Stomach (tissue), 19 donors: ENCODE measurements at places on chromosomes 7 and 10. TPM values are rescaled to one million over a fixed set of nuclear protein-coding genes. Genes with fewer than 3 reads are reported as not detected.

ADIRF gene
- total RNA-seq: 75.9 TPM

- H3K4me3 ChIP-seq: no peak overlapping the region
- DNase-seq: no peak
- no peak overlapping the region for H3K27ac ChIP-seq
Measured at GRCh38 chr7:95412075-95412474, 15.9 kb upstream of the PON3 start.

DNA sequence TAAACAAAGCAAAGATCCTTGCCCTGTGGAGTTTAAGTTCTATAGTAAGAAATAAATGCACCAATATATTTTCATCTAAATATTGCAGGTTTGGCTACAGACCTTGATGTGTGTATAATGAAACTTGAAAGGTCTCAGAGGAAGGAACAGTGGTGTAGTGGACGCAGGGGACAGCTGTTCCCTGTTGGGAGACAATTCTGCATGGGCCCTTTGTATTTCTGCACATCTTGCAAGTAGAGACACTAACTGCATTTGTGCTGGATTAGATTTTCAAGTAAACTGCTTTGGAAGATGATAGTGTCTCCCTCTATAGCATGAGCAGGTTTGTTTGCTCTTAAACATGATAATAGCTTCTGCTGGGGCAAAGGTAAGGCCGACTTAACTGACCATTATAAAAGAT, 57.5 kb upstream of the FAM133B start:
- no peak for DNase-seq
- no peak overlapping the region for H3K27ac ChIP-seq
- H3K27me3 ChIP-seq: no peaks in the 10 kb centered on the region
- H3K4me3 ChIP-seq: no peak overlapping the region

GRCh38 chr10:5291501-5292195, 73.1 kb upstream of the UCN3 start:
- no peaks in the 10 kb centered on the region for H3K36me3 ChIP-seq
- no peak overlapping the region for H3K4me3 ChIP-seq
- peak; percentile 59 for DNase-seq
- H3K4me1 ChIP-seq: peaks cover 5% of the 10 kb centered on the region
- peak overlapping the region; percentile 63 for H3K27ac ChIP-seq
- no peaks in the 10 kb centered on the region for H3K27me3 ChIP-seq

- H3K4me1 ChIP-seq: no peaks in the 10 kb centered on the region
- H3K27ac ChIP-seq: no peak overlapping the region
- DNase-seq: no peak
- H3K36me3 ChIP-seq: no peaks in the 10 kb centered on the region
Measured at GRCh38 chr7:28605427-28606085, 193.2 kb downstream of the CREB5 start.

DNA sequence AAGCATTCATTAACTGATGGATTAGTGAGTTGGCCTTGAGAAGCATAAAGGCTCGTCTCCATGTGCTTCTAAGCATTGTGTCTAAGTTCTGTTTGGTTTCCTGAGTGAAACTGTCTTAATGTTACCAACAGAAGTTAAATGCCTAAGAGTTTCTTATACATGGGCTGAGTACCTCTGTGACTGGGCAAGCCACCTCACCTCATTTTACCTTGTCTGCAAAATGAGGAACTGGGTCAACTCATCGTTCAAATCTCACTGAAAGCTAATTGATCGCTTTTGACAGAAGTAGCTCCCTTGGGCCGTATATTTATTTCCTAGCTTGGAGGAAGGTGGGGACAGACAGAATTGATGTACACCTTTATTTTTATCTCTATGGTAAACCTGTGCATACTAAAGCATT, 88.9 kb downstream of the TCF7L2 start:
- H3K36me3 ChIP-seq: peaks cover 14% of the 10 kb centered on the region
- no peak for DNase-seq
- no peak overlapping the region for H3K27ac ChIP-seq
- H3K27me3 ChIP-seq: no peaks in the 10 kb centered on the region
- H3K4me3 ChIP-seq: no peak overlapping the region

GRCh38 chr7:142579946-142580345, 169.3 kb upstream of the PRSS1 start:
- no peak overlapping the region for H3K27ac ChIP-seq
- no peaks in the 10 kb centered on the region for H3K27me3 ChIP-seq
- no peak for DNase-seq
- no peak overlapping the region for H3K4me3 ChIP-seq
- H3K4me1 ChIP-seq: no peaks in the 10 kb centered on the region
